Activated naive CD4-positive, alpha-beta T cell (primary cell): ENCODE measurements at places on chromosomes 5 and 9.

DNA sequence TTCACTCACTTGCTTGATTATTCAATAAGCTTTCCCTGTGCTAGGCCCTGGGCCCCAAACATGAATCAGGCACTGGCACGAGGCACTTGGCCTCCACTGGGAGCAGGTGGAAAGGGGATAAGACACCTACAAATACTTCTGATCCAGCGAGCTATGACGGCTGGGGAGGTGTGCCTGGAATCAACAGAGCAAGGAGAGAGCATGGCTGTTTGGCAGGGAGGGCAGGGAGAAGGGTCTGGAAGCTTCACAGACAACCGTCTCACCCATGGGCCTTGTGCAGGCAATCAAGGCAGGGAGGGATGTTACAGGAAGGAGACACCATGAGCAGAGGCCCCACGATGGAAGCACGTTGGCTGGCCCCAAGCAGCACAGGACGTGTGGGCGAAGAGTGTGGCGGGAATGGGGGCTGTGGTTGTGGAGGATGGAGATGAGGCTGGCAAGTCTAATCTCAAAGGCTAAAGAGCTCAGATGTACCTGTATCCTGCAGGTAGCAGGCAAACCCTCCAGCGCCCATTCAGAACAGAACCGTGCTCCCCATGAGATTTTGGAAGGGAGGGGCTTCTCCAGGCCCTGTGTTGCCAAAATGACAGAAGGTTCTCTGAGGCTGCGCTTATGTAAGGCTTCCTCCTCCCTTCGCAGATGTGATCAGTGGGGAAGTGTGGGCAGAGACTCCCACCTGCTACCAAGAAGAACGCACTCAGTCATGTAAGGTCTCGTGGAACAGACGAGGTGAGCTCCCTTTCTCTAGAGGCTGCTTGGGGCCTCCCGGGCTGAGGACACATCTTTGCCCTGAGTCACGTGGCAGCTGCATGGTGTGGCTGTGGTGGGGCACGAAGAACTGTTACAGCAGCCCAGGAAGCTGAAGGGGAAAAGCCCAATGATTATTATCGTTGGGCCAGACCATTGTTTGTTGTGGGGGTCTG lies 189.7 kb downstream of the DAB2IP start:
- no peak for DNase-seq

- no peak for DNase-seq
Observed at GRCh38 chr9:120257483-120257882, 322.5 kb downstream of the CDK5RAP2 start.

DNA sequence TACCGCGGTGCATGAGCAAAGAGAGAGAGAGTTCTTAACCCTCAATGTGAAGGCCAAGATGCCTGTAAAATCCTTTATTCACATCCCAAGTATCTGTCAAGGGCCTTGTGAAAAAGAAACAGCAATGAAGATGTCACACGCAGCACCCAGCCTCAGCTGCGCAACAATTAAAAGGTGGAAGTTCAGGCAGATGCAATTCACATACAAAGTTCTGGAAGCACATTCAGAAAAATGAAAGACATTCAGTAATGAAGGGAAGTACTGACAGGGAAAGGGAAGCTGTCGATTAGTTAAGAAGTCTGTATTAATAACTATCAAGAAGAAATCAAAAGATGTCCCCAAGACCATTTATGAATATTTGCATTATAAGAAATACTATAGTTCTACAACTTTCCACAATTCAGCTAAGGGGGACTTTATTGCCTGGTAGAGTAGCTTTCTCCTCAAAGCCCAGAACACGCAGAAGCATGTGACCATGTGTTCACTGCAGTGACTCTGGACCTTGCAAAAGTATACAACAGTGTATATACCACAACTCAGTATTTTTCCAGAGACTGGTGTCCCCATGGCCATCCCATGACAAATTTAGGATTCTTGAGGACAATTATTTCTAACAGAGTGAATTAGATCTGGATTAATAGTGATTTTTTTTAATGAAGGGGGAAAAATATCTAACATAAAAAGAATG lies 137.5 kb downstream of the CDK5RAP2 start:
- DNase-seq: no peak

GRCh38 chr9:94613003-94613402 lies 19.4 kb upstream of the FBP2 start:
- DNase-seq: no peak

DNA sequence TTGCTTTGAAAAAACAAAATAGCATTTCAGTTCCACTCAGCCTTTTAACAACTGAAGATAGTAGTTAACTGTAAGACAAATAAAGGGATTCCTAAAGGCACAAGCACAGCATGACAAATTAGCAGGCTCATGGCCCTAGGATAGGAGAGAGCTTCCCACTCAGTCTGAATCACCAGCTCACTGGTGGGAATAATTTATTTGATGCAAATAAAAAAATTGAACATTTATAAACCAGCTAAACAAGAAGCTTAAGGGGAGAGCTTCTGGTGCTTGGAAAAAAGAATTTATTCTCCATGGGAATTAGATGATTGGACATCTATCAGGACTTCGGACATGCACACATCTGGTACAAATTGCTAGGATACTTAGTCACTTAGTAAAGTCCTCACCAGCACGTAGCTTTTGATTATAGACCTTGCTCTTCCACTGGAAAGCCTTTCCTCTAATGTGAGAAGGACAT lies 294.1 kb upstream of the TNC start:
- no peak for DNase-seq

- DNase-seq: no peak
Observed at GRCh38 chr5:178982941-178983340, 12.2 kb downstream of the GRM6 start.

GRCh38 chr9:98821831-98822230 lies 14.4 kb downstream of the GALNT12 start:
- no peak for DNase-seq

- no peak for DNase-seq
Observed at GRCh38 chr9:2158111-2158610, 143.0 kb downstream of the SMARCA2 start.

GRCh38 chr5:172451771-172452197 lies 2.5 kb downstream of the SH3PXD2B start:
- DNase-seq: no peak

GRCh38 chr5:855771-856530 lies 5.2 kb upstream of the ZDHHC11 start:
- no peak for DNase-seq

GRCh38 chr9:34907044-34907443 lies 51.0 kb upstream of the PHF24 start:
- no peak for DNase-seq

DNA sequence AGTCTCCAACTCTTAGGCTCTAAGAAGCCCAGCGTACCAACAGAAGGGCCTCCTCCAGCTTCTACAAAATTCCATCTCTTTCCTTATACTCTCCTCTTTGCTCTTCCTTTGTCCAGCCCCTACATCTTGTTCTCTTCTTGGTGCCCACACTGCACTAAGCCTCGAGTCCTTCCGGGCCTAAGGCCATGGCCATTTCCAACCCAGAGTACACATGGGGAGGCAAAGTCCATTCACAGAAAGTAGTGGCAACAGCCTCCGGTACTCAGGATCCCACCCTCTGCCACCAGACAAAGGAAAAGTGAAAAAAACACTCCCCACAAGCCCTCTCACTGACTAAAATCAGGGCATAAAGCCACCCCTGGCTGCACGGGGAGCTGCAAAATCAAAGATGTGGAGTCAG lies 60.3 kb downstream of the SAXO1 start:
- no peak for DNase-seq

DNA sequence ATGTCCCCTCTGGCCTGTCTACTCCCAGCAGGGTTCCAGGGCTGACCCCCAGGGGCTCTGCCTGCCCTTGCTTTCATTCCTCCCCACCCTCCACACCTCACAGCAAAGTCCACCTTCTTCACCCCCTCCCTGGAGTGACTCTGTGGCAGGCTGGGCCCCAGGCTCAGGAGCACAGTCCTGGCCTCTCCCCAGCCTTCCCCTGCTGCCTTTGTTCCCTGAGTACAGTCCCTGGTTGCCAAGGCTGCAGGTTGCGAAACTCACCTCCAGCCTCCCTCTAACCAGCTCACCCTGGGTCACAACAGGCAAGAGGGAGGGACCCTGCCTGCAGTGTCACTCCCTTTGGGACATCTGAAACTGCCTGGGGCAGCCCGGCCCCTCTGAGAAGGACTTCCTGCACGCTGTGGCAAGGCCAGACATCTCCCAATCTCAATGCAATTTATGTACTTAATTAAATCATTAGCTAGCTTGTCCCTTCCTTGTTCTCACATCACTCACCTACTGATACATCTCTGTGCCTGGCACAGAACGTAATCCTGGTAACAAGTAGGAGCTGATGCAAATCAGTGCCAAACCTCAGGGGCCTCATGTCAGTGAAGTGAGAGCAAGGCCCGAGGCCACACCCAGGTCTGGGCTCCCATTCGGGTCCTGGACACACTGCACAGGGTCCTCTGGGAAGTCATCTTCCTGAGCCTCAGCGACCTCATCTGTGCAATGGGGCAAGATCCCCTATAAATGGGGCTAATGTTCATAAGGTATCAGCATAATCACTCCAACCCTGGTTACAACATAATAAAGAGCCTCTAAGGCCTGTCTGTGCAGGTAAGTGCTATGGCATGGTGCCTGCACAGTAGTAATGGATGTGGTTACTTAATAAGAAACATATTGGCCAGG lies 27.3 kb upstream of the TRIM14 start:
- DNase-seq: no peak

DNA sequence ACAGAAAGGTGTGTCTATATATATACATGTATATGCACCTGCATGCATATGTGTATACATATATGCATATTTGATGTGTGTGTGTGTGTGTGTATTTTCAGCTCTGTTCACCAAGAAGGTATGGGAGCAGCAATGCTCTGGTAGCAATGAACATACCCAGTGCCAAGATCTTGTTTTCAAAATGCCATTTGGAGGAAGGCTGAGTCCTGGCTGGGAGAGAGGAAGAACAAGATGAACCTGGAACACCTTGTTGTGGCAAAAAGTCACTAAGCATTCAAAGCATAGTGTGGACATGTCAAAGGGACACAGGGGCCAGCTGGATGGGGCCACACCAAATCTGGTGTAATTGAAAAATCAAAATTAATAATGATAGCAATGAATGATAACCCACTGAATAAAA lies 31.8 kb upstream of the NEK6 start:
- DNase-seq: no peak

DNA sequence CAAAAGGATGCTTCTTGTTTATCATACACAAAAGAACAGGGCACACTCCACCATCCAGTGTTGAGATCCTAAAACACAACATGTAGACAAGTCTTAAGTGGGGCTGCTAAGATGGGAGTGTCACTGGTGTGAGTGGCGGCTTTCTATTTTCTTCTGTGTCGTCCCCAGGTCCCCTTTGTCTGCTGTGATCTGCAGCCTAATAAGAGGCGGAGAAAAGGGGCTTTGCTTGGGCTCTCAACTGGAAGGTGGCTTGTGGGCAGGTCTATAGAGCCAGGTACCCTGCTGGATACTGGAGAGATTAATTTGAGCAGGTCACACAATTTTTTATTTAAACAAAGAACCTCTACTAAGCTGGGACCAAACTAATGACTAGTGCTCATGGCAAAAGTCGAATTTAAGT lies 126.1 kb upstream of the SAP30L start:
- no peak for DNase-seq

DNA sequence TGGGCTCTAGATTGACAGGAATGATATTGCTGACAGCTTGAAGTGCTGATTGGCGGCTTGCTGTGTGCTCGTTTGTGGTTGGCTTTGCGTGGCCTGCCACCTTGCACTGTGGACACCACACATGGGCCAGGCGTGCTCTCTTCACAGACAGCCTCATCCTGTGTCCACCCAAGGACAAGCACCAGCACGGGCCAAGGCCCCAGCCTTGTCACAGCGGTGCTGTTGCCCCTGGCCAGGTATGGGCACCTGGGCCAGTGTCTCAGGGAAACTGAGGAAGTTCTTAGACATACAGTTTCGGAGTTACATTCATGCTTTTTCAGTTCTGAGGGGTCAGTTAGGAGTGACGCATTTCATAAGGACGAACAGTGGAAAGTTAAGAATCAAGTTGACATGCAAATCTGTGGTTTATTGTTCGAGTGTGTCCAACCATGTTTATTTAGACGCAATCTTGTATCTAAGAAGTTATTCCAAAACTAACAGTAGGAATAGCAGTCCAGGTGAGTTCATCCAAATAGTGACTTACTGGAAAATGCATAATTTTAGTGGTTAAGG lies 125.9 kb downstream of the EHMT1 start:
- no peak for DNase-seq

DNA sequence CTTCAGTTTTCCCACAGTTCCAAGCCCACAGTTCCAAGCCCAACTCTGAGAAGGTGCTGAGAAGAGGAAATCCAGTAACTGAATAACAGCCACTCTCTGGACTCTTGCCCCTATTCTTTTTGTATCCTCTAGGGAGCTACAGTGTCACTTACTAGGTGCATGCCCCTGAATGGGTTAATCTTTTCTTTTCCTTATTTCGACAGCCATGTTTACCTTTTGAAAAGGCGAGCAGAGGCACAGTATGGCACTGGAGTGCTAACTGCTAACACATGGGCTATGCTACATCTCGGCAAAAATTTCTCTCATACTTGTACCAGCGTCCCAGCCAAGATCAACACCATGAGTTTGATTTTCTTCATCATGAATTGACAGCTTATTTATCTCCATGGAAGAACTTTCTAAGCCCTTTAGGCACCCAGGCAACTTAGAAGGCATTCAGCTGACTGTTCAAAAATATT lies 222.6 kb downstream of the EBF1 start:
- DNase-seq: no peak

- DNase-seq: no peak
Observed at GRCh38 chr9:91978740-91979414, 28.8 kb upstream of the ROR2 start.

DNA sequence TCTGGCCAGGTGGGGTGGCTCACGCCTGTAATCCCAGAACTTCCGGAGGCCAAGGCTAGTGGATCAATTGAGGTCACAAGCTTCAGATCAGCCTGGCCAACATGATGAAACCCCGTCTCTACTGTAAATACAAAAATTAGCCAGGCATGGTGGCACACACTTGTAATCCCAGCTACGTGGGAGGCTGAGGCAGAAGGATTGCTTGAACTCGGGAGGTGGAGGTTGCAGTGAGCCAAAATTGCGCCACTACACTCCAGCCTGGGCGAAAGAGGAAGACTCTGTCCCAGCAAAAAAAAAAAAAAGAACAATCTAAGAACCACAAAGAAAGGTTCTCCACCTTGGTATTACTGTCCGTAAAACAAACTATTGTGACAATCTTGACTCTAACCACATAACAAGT lies 9.7 kb downstream of the MYO10 start:
- no peak for DNase-seq

DNA sequence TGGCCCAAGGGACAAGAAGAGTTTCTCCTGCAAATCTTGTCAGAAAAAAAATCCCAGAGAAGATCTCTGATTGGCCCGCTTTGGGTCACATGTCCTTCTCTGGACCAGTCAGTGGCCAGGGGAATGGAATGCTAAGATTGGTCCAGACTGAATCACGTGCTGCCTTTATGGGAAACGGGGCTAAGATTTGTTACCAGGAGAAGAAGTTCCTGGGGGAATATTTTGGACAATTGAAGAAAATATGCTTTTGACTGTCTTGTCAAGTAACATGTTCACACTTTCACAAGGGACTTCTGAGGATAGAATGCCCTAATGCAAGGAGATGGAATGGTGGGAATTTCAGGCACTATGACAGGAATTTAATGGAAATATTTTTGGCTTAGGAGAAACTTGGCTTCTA lies 74.1 kb upstream of the SH3PXD2B start:
- no peak for DNase-seq
